ENCODE measurements at places on chromosomes 6 and 20.

DNA sequence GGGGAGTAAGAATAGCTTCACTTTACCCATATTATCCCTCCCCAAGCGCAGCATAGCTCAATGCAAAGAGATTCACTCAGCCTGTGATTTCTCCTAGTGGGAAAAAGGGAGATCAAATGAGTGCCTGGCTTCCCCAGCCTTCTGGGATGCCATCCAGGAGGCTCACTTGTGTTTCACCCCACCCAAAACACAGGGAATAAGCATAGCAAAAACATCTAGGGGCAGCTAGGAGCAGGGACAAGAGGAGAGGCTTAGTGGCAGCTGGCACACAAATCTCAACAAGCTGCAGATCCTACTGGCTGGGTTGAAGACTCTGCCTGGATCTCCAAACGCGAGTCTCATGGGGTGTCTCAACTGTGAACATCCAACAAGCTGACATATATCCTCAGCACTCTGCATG is 715.8 kb downstream of the RNF144B start:
- DNase-seq: no peak

- peak; percentile 37 for DNase-seq
Observed at GRCh38 chr6:39430871-39431523, 108.5 kb upstream of the KCNK16 start.

- no peak for DNase-seq
Observed at GRCh38 chr6:38805127-38805655, 90.1 kb downstream of the DNAH8 start.

GRCh38 chr20:15756002-15756753 is 817.1 kb downstream of the KIF16B start:
- DNase-seq: no peak

GRCh38 chr6:10583509-10583901 is 62.4 kb downstream of the GCNT2 start:
- no peak for DNase-seq

DNA sequence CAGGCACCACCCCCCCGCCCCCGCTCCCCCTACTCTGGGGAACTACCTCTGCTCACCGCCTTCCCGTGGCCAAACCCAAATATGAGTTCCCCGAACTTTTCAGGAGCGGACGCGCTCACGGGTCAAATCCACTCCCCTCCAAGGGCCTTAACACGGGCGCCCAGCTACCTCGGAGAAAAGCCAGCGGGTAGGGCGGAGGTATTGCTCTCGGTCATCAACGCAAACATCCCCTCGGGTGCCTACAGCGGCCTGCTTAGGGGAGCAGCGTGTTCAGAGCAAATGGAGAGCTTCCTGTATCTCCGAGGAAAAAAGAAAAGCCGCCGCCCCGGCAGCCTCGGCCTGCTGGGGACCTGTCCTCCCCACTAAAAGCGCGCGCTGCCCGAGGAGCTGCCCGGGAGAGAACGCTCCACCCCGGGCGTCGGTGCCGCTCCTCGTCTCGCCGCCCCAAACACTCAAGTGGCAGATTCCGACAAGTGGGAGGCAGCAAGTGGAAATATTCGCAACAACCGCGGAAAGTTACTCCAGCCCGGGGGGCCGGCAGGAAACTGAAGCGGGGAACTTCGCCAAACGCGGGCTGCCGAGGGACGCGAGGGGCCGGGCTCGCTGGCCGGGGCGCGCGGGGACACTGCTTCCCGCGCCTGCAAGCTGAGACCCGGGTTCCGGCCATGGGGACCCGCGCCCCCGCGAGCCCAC is 699 bp downstream of the PTPRT start:
- DNase-seq: no peak

GRCh38 chr6:15781890-15782289 is 119.1 kb upstream of the DTNBP1 start:
- DNase-seq: no peak

- no peak for DNase-seq
Observed at GRCh38 chr6:26155061-26155930, 68.1 kb downstream of the HFE start.

GRCh38 chr6:89536231-89536630 is 102.3 kb downstream of the LYRM2 start:
- no peak for DNase-seq

- DNase-seq: no peak
Observed at GRCh38 chr6:71406865-71407860, 118.6 kb downstream of the OGFRL1 start.

GRCh38 chr6:82915666-82916065 is 150.0 kb downstream of the UBE3D start:
- DNase-seq: no peak

DNA sequence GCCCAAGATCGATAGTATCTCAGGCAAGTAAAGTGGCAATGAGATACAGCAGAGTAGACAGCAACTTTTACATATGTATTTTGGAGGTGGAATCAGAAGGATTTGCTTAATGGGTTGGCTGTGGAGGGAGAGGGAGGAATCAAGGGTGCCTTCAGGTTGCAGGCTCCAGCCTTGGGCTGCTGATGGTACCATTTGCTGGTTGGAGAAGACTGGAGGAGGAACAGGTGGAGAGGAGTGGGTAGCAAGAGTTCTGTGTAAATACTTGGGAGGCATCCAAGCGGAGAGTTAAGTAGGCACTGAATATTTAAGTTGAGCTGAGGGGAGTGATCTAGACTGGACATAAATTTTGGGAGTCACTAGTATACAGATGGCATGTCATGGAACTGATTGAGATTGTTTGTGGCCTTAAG is 5.2 kb downstream of the BICRAL start:
- no peak for DNase-seq

GRCh38 chr6:25387911-25388310 is 108.7 kb downstream of the CARMIL1 start:
- DNase-seq: no peak

- DNase-seq: no peak
Observed at GRCh38 chr6:56327946-56328727, 80.8 kb upstream of the COL21A1 start.

- no peak for DNase-seq
Observed at GRCh38 chr6:38264605-38265004, 375.1 kb downstream of the BTBD9 start.

GRCh38 chr20:10998476-10998875 is 324.7 kb upstream of the JAG1 start:
- no peak for DNase-seq

DNA sequence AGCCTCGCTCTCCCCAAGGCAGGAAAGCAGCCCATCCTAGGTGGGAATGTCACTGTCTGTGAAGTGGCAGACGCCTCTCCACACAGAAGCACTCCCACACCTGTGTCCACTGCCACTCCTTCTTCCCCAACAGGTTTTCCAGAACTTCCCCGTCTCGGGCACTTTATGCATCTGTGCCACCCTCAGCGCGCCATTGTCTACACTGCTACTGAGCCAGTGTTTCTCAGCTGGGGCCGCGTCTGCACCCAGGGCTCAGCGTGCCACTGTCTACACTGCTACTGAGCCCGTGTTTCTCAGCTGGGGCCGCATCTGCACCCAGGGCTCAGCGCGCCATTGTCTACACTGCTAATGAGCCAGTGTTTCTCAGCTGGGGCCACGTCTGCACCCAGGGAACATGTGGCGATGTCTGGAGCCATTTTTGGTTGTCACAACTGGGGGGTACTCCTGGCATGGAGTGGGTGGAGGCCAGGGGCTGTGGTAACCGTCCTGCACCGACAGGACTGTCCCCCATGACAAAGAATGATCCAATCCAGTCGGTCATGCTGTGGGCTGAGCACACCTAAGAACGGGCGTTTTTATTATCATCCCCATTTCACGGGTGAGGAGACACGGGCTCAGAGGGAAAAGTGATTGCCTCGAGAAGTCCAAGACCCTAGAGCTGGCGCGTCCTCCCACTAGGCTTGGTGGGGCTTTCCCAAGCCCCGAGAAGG is 41.7 kb upstream of the ZBP1 start:
- peak; percentile 1 for DNase-seq

DNA sequence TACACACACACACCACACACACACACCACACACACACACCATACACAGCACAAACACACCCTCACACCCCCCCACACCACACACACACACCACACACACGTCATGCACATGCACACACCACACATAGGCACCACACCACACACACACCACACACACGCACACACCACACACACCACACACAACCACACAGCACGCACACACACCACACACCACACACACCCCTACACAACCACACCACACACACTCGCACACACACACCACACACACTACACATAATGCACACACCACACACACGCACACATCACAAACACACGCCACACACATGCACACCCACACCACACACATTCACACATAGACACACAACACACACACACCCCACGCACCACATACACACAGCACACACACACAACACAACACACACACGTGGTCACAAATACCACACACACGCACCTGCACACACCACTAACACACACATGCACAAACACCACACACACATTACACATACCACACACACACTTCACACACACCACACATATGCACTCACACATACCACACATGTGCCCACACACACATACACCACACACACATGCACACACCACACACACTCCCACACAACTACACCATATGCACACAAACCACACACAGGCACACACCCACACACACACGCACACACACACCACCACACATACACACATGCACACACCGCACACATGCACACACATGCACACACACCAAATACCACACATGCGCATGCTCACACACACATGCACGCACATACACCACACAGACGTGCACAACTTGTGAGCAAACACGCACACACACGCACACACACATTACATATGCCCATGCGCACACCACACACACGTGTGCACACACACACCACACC is 9.4 kb upstream of the ACSS1 start:
- no peak for DNase-seq

DNA sequence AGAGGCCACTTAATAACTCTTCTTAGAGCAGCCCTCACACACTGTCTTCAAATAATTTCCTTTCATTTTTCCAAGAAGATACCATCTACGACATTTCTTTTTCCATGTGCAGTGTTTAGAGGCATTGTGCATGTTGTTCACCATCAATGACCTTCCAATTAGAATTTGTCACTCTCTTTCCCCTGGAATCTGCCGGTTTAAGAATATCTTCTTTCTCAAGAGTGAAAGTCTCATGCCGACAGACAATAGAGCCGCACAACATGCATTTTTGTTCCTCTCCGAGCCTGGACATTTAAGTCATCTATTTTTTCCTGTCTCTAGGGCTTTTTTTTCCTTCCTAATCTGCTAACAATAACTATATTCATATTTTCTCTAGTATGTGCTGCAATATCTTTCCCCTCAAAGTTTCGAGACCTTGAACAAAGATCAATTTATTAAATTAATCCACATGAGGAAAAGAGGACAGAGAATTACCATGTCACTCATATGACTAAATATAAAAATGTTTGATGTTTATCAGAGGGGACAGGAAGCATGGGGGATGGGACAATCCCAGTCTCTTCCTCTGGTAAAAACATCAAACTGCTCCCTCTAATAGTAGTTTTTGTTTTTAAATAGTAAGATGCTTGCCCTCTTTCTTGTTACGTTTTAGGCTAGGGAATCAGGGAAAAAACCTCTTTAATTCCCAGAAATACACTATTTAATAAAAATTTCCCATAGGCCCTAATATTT is 893.4 kb downstream of the C6orf118 start:
- DNase-seq: no peak

- no peak for DNase-seq
Observed at GRCh38 chr20:23926944-23927872, 47.7 kb upstream of the CST5 start.

DNA sequence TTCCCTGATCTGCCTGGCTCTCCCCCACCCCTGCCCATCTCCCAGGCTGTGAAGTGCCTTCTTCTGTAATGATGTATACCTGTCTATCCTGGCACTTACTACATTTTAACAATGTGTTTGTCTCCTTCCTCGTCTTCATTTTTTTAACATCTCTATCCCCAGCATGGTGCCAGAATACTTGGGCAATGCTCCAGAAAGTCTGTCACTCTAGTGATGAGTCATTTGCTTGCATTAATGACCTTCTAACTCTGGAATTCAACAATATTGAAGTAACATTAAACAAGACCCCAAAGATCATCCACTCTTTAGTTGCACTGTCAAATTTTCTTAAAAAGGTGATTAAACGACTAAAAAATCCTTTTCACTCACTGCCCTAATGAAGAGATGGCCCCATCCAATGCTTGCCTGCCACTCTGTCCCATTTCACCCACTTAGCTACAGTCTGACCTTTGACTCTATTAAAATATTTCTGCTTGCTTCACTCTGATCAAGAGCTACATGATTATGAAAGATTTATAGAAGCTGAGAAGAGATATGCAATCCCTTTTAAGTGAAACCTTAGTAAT is 7.7 kb upstream of the KLHL31 start:
- DNase-seq: no peak

DNA sequence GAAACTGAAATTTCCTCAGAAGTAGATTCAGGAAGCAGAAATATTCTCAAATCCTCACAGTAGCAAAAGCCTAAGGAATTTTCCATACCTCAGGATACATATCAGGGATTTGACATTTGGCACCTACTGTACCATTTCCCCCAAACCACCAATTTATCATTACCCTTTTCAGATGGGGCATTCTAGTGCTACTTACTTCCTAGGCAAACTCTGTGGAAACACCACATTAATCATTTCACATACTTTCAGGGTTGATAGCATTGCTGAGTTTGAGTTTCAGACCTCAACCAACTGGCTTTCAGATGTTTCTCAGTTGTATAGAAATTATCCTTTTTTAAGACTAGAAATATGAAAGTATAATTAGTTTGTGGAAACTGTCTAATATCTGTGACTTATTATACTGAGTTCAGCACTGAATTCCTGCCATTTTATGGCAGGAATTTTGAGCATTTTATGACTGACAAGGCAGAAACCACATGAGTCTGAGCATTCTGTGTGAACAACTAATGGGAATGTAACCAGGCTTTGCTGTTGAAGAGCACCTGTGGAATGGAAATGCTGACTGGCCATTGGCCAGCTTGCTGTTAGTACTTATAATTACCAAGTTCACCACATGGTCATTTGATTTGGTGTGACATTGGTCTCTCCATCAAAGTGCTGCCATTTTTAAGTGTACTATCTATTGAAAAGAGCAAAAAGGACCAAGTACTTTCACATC is 35.1 kb upstream of the IRAK1BP1 start:
- no peak for DNase-seq

- no peak for DNase-seq
Observed at GRCh38 chr6:14765721-14766390, 480.0 kb upstream of the JARID2 start.

- DNase-seq: no peak
Observed at GRCh38 chr20:61789329-61789728, 276.4 kb downstream of the TAF4 start.

- no peak for DNase-seq
Observed at GRCh38 chr6:123418071-123418470, 218.7 kb downstream of the TRDN start.

GRCh38 chr6:84738996-84739865 is 25.2 kb downstream of the TBX18 start:
- DNase-seq: no peak

GRCh38 chr20:57372581-57373350 is 18.4 kb upstream of the RBM38 start:
- no peak for DNase-seq

- DNase-seq: no peak
Observed at GRCh38 chr6:79494841-79495240, 42.4 kb downstream of the LCA5 start.

- no peak for DNase-seq
Observed at GRCh38 chr6:10528158-10528981, 7.2 kb downstream of the GCNT2 start.

GRCh38 chr6:106727480-106728149 is 98.2 kb downstream of the QRSL1 start:
- no peak for DNase-seq

All from mesothelial cell of epicardium (in vitro differentiated cells).